Sigmoid colon (tissue), 7 donors: ENCODE measurements at places on chromosomes 11 and 22. TPM values are rescaled to one million over a fixed set of nuclear protein-coding genes. Genes with fewer than 3 reads are reported as not detected.

DNA sequence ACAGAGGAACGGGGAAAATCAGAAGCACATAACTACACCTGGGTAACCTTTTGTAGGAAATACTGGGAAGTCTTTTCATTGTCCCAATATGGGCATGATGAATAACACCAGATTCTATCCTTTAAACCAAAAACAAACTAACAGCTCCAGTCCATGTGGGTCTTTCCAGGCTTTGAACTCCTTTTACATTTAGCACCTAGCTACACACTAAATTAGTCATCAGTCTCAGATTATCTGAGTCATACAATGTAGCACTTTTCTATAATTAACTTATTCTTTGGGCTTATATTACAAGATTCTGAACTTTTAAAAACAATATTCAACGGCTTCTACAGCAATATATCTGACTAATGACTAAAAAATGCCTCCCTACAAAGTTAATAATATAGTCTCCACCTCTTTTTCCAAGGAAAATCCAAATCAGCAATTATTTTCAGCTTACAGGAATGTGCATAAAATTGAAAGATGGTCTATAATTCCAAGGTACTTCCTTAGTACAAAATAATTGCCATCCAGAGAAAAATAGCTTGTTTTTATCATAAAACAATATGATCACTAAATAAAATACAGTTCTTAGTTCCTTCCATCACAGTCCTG, 26.3 kb downstream of the STK33 start:
- H3K4me1 ChIP-seq, result no peaks in the 10 kb centered on the region
- DNase-seq, result no peak
- no peaks in the 10 kb centered on the region for H3K27me3 ChIP-seq
- H3K4me3 ChIP-seq, result no peak overlapping the region
- no peaks in the 10 kb centered on the region for H3K36me3 ChIP-seq

UBQLNL gene
- 0.66 TPM for total RNA-seq

DNA sequence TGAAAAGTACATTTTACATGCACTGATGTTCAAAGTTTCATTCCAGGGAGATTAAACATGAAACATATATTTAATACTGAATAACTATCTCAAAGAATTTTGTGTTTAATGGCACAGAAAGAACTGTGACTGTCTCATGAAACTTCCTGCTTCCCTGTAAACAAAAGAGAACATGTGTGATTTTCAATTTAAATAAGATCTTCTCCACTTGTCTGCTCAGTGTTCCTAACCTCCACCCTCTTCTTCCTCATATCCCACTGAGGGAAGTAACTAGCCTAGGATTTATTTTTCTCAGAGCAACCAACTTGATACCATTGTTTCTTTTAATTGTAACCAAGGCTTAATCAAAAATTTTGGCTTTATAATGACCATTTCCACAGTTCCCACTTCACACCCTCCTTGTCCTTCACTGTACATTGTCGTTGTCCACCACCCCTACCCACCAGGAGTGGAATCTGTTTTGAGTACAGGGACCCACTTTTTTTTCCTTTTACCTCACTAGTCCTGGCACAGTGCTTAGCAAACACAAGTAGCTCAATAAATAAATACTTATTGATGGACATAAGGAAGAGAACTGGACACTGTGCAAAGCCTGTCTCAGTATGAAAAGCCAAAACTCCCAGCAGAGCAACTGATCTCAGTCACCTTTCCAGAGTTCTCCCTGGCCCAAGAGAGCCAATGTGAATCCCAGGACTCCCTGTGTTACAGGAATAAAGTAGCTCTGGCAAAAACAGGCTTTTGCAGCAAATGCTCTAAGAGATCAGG, 4.2 kb downstream of the CPSF7 start:
- no peak overlapping the region for H3K27ac ChIP-seq

TCF20 gene
- total RNA-seq, result 21.6 TPM

DNA sequence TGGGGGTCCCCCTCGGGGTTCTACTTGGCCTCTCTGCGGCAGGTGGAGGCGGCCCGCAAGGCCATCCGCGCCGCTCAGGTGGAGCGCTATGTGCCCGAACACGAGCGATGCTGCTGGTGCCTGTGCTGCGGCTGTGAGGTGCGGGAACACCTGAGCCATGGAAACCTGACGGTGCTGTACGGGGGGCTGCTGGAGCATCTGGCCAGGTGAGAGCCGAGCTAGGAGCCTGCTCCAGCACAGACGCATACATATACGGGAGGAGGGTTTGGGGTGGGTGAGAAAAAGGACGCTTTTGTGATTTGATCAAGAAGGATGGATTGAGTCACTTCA, 415 bp downstream of the CENATAC start:
- H3K4me1 ChIP-seq, result peaks cover 31% of the 10 kb centered on the region
- no peaks in the 10 kb centered on the region for H3K36me3 ChIP-seq
- H3K27me3 ChIP-seq, result no peaks in the 10 kb centered on the region
- peak overlapping the region; percentile 86 for H3K27ac ChIP-seq
- peak overlapping the region; percentile 96 for H3K4me3 ChIP-seq

PRCP gene
- 40.0 TPM for total RNA-seq

DNA sequence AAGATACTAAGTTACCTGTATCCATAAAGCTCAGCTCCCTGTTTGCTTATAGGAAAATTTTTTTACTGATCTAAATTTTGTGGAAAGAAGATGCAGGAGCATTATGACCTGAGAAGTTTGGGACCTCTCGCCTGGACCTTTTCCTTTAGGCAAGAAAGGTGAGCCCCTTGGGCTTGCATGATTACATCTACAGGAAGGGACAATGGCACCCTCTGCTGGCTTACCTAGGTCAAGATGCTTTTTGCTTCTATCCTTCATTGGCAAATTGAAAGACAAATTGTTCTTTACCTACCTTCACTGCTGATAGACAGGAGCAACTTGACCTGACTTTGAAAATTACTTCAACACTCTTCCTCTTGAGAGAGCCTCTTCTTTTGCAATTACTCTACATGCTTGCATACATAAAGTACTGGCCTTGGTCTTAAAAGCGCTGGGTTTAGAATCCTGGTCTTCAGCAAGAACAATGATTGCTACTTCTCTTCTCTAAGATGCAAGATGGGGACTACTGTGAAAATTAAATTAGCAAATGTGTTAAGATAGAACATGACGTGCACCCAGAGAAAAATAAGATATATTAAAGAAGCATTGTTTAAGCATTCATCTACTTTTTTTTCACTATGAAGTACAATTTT, 147.2 kb downstream of the TRPC6 start:
- no peak overlapping the region for H3K27ac ChIP-seq
- no peaks in the 10 kb centered on the region for H3K27me3 ChIP-seq
- DNase-seq, result no peak
- no peaks in the 10 kb centered on the region for H3K36me3 ChIP-seq
- H3K4me1 ChIP-seq, result peaks cover 15% of the 10 kb centered on the region
- H3K4me3 ChIP-seq, result no peak overlapping the region

GRCh38 chr11:61113201-61113600, 10.9 kb downstream of the CD5 start:
- H3K4me3 ChIP-seq, result no peak overlapping the region
- peak; percentile 46 for DNase-seq
- no peaks in the 10 kb centered on the region for H3K36me3 ChIP-seq
- no peak overlapping the region for H3K27ac ChIP-seq
- H3K27me3 ChIP-seq, result no peaks in the 10 kb centered on the region

DNA sequence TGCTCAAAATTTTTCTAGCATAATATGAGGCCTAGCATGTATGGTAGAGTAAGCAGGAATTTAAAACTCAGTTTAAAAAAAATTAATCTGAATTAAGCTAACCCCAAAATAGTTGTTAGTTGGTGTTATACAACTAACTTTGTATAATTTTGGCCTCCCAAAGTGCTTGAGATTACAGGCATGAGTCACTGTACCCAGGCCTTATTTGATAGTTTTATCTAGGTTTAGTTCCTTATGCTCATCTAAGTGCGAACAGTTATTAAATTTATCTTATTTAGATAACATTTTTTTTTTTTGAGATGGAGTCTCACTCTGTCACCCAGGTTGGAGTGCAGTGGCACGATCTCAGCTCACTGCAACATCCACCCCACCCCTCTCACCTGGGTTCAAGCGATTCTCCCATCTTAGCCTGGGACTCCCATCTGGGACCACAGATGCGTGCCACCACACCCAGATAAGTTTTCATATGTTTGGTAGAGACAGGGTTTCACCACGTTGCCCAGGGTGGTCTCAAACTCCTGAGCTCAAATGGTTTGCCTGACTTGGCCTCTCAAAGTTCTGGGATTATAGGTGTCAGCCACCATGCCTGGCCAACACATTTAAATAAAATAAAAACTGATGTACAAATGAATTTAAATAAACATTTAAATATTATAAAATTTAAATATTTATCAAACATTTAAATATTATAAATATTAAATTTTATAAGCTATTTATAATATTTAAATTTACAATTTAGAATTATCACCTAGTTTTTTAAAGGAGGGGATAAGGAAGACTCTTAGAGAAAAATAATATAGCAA, 7.5 kb downstream of the IL18 start:
- H3K27ac ChIP-seq, result no peak overlapping the region
- H3K27me3 ChIP-seq, result no peaks in the 10 kb centered on the region
- DNase-seq, result no peak

PRSS23 gene
- total RNA-seq, result 109 TPM

FOLR3 gene
- not detected for total RNA-seq

- H3K4me1 ChIP-seq, result no peaks in the 10 kb centered on the region
- H3K4me3 ChIP-seq, result no peak overlapping the region
- H3K27me3 ChIP-seq, result peaks cover 13% of the 10 kb centered on the region
Observed at GRCh38 chr22:22357024-22357883, 112.7 kb downstream of the VPREB1 start.

GRCh38 chr11:8309311-8309710, 45.6 kb upstream of the LMO1 start:
- H3K36me3 ChIP-seq, result no peaks in the 10 kb centered on the region
- H3K27ac ChIP-seq, result no peak overlapping the region
- no peak for DNase-seq
- no peaks in the 10 kb centered on the region for H3K4me1 ChIP-seq
- H3K4me3 ChIP-seq, result no peak overlapping the region
- H3K27me3 ChIP-seq, result no peaks in the 10 kb centered on the region

DNA sequence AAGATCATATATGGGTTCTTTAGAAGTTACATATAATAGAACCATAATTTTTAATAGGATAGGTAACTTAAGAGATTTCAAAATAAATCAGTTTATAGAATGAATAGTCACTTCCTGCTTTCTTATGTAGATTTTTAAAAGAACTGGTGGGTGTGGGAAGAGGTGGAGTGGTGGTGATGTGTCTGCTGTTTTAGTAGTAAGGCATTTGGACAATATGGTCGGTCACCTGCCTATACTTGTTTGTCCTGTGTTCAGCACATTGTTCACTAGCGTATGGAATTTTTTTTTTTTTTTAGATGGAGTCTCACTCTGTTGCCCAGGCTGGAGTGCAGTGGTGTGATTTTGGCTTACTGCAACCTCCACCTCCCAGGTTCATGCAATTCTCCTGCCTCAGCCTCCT, 39.3 kb downstream of the CCDC81 start:
- DNase-seq, result no peak
- H3K4me1 ChIP-seq, result peaks cover 5% of the 10 kb centered on the region
- H3K4me3 ChIP-seq, result no peak overlapping the region
- H3K36me3 ChIP-seq, result no peaks in the 10 kb centered on the region

DNA sequence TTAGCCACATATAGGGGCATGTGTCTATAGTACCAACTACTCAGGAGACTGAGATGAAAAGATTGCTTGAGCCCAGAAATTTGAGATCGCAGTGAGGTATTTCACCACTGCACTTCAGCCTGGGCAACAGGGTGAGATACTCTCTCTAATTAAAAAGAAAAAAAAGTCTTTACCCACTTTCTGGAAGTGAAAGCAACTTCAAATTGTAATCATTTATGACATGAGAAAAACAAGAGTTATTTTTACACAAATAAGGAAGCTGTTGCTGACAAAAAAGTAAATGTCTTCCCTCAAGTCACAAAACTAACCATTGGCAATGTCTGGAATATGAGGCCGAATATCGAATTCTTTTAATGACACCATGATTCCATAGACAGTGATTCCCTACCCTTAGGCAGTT, 71.4 kb downstream of the GLYATL1 start:
- no peaks in the 10 kb centered on the region for H3K4me1 ChIP-seq
- no peaks in the 10 kb centered on the region for H3K36me3 ChIP-seq
- H3K27me3 ChIP-seq, result no peaks in the 10 kb centered on the region
- no peak for DNase-seq
- H3K27ac ChIP-seq, result no peak overlapping the region
- no peak overlapping the region for H3K4me3 ChIP-seq

DNA sequence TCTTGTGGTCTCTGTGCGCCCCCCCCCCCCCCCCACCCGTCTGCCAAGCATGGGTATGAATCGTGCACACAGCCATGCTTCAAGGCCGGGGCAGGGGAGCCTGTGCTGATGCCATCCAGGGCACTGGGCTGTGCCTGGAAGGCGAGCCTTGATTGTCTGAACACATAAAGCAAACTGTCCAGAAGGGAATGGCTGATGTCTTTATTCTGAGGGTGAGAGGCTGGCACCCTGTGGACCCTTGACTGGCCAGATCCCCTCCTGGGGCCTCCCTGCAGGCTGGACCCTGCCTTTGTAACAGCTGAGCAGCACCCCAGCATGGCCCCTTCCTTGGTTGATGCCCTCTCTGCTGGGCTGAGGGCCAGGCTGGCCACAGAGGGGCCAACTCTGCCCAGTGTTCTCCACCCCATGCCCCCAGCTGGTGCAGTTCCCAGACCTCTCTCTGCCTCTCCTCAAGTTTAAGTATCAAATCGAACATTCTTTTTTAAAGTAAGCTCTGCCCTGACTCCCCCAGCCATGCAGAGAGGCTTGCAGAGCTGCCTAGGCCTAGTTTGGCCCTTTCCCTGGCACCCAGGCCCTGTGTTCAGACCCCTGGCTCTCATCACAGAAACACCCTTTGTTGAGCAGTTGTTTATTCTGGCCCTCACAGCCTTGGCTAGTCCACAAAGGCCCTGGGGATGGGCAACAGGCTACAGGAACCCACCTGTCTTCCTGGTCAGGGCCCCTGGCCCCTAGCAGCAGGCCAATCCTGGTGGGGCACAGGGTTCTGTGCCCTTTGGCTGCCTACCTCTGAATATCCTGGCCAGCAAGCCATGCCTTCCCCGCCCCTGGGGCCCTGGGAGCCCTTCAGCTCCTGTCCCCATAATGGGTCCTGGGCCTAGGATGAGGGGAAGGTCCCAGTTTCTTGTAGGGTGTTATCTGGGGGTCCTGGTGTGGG, 3.9 kb upstream of the RANBP1 start:
- H3K36me3 ChIP-seq, result peaks cover 70% of the 10 kb centered on the region
- H3K4me1 ChIP-seq, result peaks cover 18% of the 10 kb centered on the region
- H3K27me3 ChIP-seq, result no peaks in the 10 kb centered on the region
- no peak overlapping the region for H3K27ac ChIP-seq
- no peak overlapping the region for H3K4me3 ChIP-seq
